ENCODE measurements at places on chromosomes 7 and 10. TPM values are rescaled to one million over a fixed set of nuclear protein-coding genes. Genes with fewer than 3 reads are reported as not detected.
A peak's percentile ranks its signal among the peaks of the same experiment; 100 is the strongest.

DNA sequence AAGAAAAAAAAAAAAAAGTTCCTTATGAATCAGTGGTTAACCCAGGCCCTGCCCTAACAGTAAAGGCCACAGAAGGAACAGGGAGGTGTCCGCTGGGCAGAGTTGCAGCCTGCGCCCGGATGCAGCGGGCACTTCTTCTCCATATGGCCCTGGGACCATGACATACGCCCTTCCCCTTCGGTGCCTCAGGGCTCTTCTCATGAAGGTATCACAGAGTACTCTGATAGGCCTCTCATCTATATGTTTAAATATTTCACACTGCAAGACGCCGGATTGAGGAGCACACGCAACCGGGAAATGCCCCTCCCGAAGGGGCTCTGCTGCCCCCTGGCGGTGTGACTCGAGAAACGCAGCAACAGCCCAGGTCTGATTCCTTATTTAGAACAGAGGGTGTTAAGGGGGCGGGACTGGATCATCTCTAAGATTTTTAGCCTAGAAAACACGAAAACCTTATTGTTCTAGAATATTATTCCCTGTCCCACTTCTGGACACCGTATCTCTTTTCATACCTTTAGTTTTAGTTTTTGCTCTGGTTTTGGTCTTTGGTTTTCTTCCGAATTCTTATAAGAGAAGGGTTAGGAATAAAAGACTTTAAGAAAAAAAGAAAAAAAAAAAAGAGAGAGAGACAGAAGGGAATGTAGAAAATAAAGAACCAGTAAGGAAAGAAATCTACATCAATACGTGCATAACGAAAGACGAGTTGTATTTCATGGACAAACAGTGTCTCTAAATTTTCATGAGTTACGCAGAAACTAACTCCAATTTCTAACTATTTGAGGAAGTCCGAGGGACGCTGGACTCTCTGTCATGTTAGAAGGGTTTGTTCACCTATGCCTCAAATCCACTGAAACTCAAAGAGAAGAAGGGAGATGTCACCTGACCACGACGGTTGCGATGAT is 12.0 kb downstream of the DAGLB start:
- DNase-seq = peak; percentile 78

Gene PDGFA
- total RNA-seq = 57.3 TPM

DNA sequence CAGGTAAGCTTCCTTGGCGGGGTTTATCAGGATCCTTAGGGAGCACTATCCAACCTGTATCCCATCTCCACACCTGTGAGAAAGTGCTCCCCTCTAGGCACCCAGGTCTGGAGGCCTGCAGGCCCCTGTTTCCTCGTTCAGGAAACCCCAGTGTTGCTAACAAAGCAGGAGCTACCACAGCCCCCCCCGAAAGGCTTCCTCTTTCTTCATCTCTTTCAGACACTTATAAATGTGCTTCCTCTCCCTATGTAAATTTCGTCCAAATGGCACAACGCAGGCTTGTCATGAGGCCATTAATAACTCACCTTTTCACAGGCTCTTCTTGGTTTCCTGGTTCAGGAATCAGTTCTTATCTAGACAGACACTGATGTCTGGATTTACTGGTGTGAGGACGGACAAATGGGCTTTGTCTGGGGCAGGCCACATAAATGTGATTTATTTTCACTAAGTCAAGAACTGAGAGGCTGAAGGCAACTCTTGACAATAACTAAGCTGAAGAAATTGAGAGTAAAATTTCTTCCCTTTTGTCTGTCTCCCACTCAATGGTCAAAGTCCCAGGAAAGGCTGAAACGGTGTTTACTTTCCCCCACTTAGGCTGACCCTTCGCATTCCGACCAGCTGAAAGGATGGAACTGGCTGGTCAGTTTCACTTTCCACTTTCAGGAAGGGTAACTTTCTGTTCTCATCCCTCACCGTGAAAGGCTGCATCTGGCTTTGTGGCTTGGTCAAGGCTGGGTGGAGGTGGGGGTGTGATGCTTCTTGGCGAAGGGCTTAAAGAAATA is 46.8 kb downstream of the PIK3AP1 start:
- peak; percentile 65 for DNase-seq

- no peak for DNase-seq
These were observed 20.2 kb downstream of the SDK1 start for GRCh38 chr7:3321206-3321605.

- DNase-seq = no peak
These were observed 26.2 kb upstream of the INPP5A start for GRCh38 chr10:132511121-132512051.

DNA sequence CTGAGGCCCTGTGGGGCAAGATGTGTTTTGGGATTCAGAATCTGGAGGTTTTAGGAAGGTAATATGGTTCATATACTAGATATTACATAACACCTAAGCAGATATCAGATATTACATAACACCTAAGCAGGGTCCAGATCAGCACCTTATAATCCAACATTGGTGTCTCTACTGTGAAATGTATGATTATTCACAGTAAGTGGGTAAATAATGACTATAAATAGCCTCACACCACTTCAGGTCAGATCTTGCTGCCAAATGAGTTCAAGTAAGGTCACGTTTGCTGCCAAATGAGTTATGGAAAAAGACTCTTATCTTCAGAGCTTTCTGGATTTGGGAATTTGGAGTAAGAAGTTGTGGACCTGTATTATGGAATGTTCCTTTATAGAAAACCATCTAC is 14.6 kb downstream of the ADRB1 start:
- DNase-seq = no peak

- no peak for DNase-seq
These were observed 42.5 kb upstream of the USP6NL start for GRCh38 chr10:11653758-11654471.

Gene ADCY1
- total RNA-seq = 2.3 TPM

Gene NPY4R2
- total RNA-seq = not detected

Gene PPP1R9A
- total RNA-seq = 32.4 TPM

Gene ENKUR
- total RNA-seq = not detected

Gene NAMPT
- 35.7 TPM for total RNA-seq

Gene PRR15
- total RNA-seq = 1.7 TPM

GRCh38 chr7:155992974-155993373 is 180.7 kb upstream of the SHH start:
- DNase-seq = no peak

GRCh38 chr10:88194041-88194887 is 330.8 kb downstream of the PTEN start:
- DNase-seq = no peak

GRCh38 chr7:117711556-117711955 is 161.7 kb downstream of the CTTNBP2 start:
- DNase-seq = no peak

- no peak for DNase-seq
These were observed 94.4 kb upstream of the STEAP4 start for GRCh38 chr7:88401009-88401623.

GRCh38 chr10:118028619-118029018 is 18.1 kb downstream of the RAB11FIP2 start:
- DNase-seq = no peak

Gene DNAJB12
- 14.6 TPM for total RNA-seq

DNA sequence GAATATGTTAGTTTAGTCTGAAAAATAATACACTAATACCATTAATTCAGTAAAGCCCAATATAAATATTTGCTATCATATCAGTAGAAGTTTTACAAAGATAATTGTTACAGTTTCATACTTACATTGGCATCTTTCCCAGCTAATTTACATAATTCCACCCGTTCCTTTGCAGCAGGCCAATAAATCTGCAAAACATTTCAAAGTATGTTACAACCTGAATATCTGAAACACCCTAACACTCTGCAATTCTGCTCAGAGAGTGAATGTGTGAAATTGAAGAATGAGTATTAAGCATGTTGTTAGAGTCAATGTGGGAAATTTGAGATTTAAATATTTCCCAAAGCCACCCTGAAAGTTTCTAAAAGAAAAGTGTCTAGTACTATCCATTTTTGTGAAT is 105.5 kb downstream of the SEMA3D start:
- no peak for DNase-seq

Gene NPTX2
- total RNA-seq = 19.2 TPM

DNA sequence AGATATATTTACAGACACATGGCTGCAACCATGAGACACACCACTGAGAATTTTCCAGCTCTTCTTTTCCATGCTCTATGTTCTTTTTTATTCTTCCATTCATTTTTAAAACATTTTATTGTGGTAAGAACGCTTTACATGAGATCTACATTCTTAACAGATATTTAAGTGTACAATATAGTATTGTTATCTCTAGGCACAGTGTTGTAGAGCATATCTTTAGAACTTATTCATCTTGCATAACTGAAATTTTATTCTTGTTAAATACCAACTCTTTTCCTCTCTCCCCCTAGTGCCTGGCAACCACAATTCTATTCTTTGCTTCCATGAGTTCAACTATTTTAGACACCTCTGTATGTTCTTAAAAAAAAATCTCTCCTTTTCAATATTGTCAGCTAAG is 67.1 kb upstream of the HABP2 start:
- DNase-seq = no peak

Gene CDNF
- total RNA-seq = 6.5 TPM

DNA sequence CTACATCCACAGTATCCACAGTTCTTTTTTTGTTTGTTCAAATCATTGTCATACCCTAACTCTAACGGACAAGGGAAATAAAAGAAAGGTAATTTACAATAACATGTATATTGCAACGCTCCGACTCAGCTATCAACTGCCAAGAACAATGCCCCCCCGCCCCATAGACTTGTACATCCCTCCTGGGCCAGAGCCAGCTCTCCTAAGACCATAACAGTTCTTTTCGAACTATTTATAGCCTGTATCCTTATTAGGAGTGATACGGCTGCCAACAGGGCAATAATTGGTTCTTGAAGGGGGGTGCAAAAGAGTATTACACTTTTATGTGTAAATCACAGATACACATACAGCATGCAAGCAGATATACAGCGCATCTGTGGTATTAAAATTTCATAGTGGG is 495.7 kb downstream of the GALNT17 start:
- DNase-seq = no peak

Gene TCERG1L
- total RNA-seq = 0.39 TPM

- DNase-seq = no peak
These were observed 182.6 kb upstream of the CXCL12 start for GRCh38 chr10:44567471-44567870.

DNA sequence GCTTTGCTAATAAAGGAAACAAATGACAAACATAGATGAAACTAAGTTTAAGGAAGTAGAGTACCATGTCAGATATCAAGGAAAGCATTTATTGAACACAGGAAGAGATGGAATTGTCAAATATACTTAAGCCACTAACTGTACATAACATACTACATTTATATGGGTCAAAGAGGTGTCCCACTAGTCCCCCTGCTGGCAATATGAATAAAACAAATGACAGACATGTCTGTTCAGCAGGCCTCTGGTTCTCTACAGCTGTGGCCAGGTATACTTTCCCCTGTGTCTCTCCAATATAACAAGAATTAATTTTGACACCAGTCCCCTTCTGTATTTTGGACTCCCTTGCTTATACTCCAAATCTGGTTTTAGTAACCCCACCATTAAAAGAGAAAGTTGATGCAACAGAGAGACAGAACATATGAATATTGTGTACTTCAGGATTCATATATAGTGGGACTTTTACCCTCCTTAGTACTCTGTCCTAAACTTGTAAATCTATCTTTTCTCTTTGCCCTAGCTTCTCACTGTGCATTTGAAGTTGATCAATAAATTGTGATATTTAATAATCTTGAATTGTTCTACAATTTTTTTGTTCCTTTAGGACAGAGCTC is 42.9 kb downstream of the CD36 start:
- no peak for DNase-seq
